ENCODE measurements at places on chromosomes 2 and 18. TPM values are rescaled to one million over a fixed set of nuclear protein-coding genes. Genes with fewer than 3 reads are reported as not detected.
A peak's percentile ranks its signal among the peaks of the same experiment; 100 is the strongest.

GRCh38 chr2:42443718-42444399 is 49.9 kb downstream of the KCNG3 start:
- DNase-seq = no peak

DNA sequence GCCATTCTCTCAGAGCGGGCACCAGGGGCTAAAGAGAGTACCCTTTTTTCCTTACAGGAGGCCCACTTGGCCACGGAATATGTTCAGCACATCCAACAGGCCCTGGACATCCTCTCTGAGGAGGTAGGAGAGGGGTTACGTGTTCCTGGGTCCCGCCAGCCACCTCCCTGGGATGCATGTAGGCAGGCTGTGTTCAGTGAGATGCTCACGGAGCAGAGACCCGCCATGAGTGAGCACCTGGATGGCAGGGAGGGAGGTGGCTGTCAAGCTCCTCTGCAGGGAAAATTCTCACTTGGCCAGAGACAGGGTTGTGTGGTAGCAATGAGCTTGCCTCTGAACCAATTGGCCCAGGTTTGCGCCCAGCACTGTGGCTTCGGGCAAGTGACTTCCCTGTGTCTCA is 123.1 kb upstream of the PPP1CB start:
- no peak for DNase-seq

DNA sequence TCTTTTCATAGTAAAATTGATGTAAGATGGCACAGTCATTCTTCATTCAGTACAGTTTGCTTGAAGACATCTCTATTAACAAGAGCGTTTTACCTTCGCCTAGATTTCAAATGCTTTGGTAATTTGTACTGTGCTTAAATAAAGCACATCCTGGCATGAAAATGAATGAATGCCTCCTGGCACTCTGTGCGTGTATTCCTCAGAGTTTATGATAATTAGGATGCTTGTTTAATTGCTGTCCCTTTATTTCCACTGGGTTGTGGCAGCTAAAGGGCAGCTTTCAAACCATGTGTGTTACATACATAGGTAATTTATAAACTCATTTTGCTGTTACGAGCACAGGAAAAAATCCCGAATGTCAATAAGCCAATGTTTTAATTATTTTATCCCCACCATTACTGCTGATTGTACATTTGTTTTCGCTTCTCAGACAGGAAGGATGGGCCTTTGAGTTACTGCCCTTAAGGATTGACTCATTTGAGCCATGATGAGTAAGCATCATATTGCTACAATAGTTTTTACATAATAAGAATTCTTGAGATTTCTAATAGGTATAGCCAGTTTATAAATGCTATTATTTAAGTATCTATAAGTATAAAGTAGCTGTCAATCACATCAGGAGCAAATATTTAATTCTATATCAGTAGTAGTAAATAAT is 516.5 kb downstream of the XIRP2 start:
- peak; percentile 27 for DNase-seq

DNA sequence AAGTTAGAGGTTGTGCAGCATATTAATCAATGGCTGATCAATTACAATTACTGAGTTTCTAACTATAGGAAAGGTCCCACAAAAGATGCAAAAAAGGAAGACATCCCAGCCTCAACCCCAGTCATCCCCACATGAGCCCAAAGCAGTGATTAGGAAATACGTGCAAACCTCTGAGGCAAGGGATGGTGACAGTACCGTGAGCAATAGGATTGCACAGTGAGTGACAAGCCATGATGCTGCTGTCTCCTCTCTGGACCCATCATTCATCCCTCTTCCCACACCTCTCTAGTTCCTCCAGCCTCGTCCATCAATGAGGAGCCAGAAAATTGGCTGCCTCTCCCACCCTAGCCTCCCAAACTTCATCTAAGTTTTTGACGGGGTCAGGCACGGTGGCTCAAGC is 4.0 kb upstream of the SLC11A1 start:
- DNase-seq = no peak

- no peak for DNase-seq
Measured at GRCh38 chr18:22109535-22109934, 59.9 kb upstream of the GATA6 start.

- DNase-seq = no peak
Measured at GRCh38 chr2:187654535-187654934, 100.3 kb upstream of the TFPI start.

DNA sequence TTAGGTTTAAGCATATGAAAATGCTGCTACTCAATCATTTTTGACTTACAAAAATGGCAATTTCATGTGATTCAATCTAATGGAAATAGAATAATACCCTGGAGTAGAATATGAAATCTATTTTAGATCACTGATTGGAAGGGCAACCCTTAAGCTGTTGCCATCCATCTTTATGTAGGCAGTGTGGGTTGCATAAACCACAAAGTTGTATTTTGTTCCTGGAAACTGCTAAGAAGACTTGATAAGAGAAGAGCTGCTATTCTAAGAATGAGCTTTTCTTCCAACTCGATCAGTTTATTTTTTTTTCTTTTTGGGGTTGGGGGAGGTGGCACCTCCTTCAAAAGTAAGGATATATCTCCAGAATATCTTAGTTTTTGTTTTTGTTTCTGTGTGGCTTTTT is 60.2 kb downstream of the CAVIN2 start:
- DNase-seq = no peak

DNA sequence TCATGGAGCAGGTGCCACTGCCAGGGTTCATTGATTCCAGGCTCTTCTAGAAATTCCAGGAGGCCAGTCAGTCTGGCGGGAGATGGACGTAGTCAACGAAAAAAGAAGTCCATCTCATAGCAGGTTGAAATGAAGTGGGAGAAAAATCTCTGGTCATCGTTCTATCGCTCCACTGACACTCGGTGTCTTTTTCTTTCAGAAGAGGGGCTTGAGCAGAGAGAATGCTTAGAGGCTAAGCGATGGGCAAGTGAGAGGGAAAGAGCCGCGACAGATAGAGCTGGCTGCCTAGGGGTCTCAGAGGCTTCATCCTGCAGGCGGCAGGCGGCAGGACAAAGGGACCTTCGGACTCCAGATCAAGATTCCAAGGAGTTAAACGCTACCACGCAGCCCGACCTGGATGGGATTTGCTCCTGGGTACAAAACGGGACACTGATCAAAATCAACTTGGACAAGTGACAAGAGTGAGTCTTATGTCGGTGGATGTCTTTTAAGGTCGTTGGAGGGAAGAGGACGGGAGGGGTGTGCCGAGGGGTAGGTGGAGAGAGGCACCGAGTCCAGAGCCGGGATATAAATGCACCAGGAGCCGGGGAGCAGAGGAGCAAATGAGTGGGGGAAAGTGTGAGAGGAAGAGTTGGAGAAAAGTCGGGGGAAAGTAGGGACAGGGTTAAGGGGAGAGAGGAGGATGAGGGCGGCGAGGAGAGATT is 677 bp upstream of the TMEM178A start:
- DNase-seq = no peak

GRCh38 chr2:224666951-224667553 is 49.1 kb downstream of the CCDC195 start:
- DNase-seq = no peak

DNA sequence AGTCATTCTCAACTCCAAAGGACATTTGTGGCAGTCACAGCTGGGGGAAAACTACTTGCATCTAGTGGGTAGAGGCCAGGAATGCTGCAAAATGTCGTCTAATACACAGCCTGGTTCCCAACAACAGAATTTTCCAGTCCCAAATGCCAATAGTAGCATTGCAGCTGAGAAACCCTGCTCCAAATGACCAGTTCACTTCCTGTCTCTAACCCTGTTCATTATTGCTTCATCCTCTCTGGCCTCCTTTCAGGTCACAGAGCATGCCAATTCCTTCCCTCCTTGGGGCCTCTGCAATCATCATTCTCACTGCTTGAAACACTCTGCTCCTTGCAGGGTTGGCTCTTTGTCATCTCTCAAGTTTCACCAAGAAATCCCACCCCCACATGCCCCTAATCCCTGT is 139.1 kb downstream of the IRS1 start:
- DNase-seq = peak; percentile 91

GRCh38 chr2:152874955-152875354 is 156.5 kb downstream of the ARL6IP6 start:
- peak; percentile 65 for DNase-seq

DNA sequence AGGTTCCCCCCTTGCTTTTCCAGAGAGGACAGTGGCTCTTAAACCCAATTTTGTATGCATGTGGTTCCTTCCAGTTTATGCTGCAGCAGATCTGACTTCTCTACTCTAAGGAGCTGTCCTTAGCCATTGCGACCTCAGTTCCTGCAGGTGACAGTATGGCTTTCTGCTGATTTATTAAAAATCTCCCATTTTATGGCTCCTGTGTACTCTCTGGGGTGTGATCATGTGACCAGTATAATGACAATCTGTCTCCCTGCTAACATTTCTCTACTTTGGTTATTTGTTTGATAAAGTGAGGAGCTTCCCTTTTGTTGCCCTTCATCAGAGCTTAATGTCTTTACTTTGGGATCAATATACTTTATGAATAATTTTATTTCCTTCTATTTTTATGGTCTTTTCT is 148.7 kb upstream of the VRK2 start:
- no peak for DNase-seq

DNA sequence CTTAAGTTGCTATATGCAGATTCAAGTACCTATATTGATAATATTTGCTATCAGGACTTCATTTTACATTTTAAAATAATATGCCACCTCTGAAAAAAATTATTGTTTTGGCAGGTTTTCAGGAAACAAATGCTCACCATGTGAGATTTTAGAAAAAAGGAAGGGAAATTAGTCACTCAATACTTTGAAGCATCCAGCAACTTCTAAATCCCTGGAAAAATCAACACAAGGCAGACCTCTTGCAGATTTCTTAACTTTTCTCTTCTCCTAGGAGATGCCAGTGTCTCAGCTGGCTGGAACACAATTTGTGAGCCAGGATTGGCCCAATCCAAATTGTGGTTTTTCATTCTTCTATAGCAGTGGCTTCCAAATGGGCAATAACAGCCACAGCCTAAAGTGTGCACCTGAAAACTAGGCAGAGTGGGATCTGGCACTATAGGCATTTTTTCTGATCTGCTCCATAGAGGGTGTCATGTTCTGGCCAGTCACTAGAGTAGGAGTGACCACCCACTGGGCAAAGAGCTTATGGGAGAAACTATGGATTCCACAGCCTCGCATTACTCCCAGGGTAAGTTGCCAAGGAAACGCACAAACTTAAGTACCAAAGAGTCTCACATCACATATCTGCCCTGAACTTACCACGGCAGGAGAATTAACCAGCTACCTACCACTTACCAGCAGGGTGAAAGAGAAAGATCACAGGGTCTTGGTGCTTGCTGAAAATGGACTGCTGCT is 28.1 kb upstream of the THOC1 start:
- DNase-seq = peak; percentile 63

DNA sequence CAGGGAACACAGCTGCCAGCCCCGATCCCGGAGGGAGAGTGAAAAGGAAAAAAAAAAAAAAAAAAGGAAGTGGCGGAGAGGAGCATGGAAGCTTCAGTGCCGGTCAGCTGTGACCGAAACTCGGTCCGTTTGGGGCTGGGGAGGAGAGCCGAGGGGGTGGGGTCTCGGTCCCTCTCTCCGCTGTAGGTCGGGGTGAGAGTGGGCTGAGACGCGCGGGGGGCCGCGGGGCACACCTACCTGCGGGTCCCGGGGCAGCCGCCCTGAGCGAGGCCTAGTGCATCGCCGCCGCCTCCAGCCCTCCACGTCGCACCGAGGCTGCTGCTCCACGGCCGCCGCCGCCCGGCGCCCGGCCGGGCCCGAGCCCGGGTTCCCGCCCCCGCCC is 536 bp downstream of the VPS54 start:
- DNase-seq = peak; percentile 82

- DNase-seq = peak; percentile 33
Measured at GRCh38 chr2:221423210-221423804, 148.8 kb downstream of the EPHA4 start.

DNA sequence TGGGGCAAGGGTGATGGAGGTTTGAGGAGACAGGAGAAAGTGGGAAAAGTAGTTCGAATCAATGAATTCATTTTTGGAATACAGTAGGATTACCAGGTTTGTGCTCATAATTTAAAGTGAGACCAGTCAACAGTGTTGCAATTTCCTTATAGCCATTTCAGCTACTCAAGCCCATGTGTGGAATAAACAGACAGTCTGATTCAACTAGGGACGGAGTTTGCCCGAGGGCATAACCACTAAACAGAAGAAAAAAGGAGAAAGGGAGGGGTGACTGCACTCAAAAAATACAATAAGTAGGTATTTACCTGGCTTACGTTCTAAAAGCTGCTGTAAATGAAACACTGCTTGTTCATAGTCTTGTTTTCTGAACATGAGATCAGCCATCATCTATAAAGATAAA is 55.2 kb downstream of the TTC21B start:
- DNase-seq = peak; percentile 24

DNA sequence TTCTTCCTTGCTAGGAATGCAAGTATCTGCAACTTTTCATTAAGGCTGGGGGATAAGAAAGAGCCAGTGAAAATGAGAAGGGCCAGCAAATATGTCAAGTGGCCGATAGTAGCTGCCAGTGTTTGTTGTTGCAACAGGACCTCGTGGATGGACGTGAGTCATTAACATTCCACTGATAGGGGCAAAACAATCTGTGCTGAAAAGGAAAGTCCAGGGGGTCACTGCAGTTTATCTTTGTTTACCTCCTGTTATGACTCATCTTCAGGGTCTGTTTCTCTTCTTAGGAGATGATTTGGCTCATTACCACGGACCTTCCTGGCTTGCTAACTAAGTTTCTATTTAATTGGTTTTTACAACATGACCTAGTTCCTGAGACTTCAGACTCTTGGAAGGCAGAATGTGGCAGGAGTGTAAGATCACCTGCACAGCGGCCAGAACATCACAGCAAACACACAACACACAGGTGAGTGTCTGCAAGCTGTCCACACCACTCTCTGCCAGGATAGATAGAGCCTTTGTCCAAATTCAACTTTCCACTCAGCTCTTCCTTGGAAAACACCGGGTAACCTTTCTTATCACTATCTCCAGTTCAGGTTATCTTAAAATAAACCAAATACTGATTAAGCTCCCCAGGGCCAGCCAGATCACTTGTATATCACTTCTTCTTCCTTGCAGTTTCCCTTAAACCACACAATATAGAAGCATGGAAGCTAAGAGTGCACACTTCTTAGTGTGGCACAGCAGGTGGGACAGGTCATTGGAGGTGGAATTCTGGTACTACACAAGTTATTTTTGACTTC is 157.5 kb upstream of the LMAN1 start:
- peak; percentile 70 for DNase-seq

DNA sequence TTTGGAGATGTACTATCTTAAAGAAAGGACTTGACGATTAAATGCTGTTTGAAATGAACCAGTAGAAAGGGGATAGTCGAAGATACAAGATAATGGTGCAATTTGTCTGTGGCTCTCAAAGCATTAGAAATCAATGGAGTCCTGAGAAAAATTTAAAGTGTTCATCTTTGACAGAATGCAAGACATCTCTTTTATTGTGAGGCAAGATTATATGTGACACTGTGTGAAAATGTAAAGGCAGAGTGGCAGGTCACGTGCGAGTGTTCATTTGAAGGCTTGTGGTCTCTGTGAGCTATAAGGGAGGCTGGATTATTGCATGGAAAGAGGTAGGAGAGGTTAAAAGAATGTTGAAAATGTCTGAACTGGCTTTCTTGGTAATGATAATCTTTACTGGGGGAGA is 709.2 kb downstream of the DSC3 start:
- no peak for DNase-seq

- DNase-seq = no peak
Measured at GRCh38 chr2:178429336-178429735, 21.6 kb downstream of the PRKRA start.

GRCh38 chr2:16665748-16666448 is at the start of gene CYRIA:
TSS of gene CYRIA (minus strand) at chr2:16665834. CDS start at chr2:16588119, 77,715 bp downstream.
- DNase-seq = peak; percentile 61

SEMA4F gene
- polyA plus RNA-seq = 5.6 TPM

FIGN gene
- 1.8 TPM for polyA plus RNA-seq

SCYGR4 gene
- not detected for polyA plus RNA-seq

MBOAT2 gene
- 103 TPM for polyA plus RNA-seq

FRZB gene
- polyA plus RNA-seq = not detected

L3MBTL4 gene
- polyA plus RNA-seq = not detected

TCF23 gene
- polyA plus RNA-seq = not detected

LYPD1 gene
- 0.51 TPM for polyA plus RNA-seq

MZT2A gene
- polyA plus RNA-seq = 89.8 TPM
